Activated CD8-positive, alpha-beta T cell treated with anti-CD3 and anti-CD28 coated beads, Interleukin-2, amount 10 ng/mL, durations not matched to agents 7 days and 5 days (primary cell): ENCODE measurements at places on chromosomes 16 and 17.
A peak's percentile ranks its signal among the peaks of the same experiment; 100 is the strongest.

GRCh38 chr17:66767154-66767933 is 67.6 kb upstream of the CACNG5 start:
- DNase-seq: no peak

GRCh38 chr17:34254146-34254545 is 939 bp upstream of the CCL2 start:
- DNase-seq: no peak

- peak; percentile 94 for DNase-seq
Measured at GRCh38 chr16:30184096-30184890, 891 bp downstream of the CORO1A start.

GRCh38 chr16:74249846-74250245 is 46.8 kb upstream of the PSMD7 start:
- no peak for DNase-seq

GRCh38 chr17:76199469-76199868 is 40.8 kb downstream of the RNF157 start:
- peak; percentile 59 for DNase-seq

GRCh38 chr16:85699628-85700027 is 10.9 kb upstream of the GINS2 start:
- no peak for DNase-seq

DNA sequence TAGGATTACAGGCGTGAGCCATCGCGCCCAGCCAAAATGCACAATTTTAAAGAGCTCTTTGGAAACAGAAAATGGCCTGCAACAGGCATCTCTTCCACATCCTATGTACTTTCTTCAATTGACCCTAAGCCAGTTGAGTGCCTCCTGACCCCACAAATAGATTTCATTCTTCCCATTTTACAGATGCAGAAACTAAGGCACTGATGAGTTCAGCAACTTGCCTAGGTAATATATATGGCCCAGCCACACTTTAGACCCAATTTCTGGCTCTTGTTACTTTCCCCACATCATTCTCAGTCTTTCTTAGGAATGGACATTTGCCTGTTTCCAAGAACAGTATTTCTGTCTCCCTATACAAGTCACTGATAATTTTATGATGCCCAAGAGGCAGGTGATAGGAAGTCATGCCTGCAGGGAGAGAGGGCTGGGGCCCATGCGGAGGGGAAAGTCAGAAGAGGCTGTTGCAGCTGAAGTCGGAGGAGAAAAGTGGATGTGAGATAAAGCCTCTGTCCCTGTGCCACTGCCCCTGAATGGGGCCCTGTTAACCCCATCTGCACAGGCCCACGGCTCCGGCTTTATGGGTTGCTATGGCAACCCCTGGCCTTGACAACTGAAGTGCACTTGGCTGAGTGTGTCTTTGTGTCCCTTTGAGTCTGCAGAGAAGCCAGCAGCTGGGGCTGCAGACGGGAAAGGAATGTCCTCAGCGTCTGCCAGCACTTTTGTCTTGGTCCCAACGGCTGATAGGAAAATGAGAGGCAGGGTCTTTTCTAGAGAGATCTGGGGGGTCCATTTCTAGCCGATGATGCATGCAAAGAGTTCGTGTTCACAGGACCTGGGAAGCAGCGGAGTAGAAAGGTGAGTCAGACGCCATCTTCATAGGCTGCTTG is 45.9 kb downstream of the ABAT start:
- no peak for DNase-seq

DNA sequence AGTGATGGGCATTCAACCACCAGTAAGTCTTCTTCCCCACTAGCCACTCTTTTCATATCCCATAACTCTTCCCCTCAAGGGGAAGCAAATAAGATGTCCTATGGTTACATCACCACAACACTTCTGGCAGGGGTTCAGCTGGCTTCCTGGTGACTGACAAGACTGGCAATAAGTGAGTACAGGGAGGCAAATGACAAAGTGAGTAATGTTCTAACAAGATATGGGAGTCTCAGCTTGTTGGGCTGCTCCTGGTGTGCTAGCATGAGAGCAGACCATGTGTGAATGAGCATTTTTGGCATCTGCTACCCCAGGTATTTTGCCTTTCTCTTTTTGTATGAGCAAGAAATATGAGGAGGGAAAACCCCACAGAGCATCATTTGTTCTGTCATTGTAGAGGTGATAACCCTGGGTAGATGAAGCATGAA is 9.9 kb downstream of the TMIGD1 start:
- peak; percentile 41 for DNase-seq

DNA sequence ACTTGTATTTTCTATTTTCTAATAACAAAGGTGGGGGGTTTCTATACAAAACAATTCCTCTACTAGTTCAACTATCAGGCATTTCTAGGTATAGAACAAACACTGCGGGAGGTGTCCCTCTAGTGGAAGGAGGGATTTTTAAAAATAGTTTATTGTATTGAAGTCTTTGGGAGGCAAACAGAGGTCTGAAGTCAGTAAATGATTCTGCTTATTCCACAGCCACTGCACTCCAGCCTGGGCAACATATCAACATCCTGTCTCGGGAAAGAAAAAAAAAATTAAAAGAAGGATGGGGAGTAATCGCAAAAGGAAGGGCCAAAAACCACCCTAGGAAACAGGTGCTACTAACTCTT is 648 bp upstream of the ERCC4 start:
- no peak for DNase-seq

DNA sequence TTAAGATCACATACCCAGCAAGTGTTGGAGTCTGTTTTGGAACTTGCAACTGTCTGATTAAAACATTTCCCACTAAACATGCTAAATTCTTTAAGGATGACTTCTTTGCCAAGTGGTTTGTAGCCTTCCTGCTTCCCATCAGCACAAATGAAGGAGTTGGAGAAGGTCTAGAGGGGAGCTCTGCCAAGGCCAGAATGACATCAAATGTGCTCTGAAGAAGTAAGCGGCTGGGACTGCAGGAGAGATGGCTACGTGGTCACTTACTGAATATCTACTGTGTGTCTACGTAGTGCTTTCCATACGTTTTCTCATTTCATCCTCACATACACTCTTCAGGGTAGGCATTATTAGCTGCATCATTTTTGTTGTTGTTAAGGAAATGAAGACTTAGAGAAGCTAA is 135.7 kb upstream of the NLRP1 start:
- no peak for DNase-seq

DNA sequence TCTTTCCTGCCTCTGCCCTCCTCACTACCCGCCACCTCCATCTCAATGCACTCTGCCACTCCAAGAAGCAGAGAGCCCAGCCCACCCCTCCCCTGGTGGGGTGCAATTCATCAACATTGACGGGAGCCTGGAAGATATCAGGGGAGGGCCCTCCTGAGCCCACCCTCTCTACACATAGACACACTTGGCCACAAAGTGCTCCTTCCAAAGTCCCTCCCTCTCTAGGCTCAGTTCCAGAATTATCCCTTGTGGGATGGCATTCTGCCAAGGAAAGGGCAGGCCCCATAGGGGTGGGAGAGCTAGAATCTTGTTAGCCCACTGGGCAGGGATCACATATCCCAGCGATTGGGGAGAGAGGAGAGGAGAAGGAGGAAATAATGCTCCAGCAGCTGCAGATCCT is 66.2 kb downstream of the TMEM132E start:
- DNase-seq: no peak

GRCh38 chr17:14417336-14417735 is 116.5 kb downstream of the HS3ST3B1 start:
- DNase-seq: no peak
